ENCODE measurements at places on chromosomes 1 and 21. TPM values are rescaled to one million over a fixed set of nuclear protein-coding genes. Genes with fewer than 3 reads are reported as not detected.

GRCh38 chr1:241507189-241507863, 12.2 kb downstream of the FH start:
- H3K27ac ChIP-seq, result no peak overlapping the region
- H3K36me3 ChIP-seq, result peaks cover 44% of the 10 kb centered on the region
- no peaks in the 10 kb centered on the region for H3K27me3 ChIP-seq
- DNase-seq, result no peak
- peaks cover 14% of the 10 kb centered on the region for H3K4me1 ChIP-seq

DNA sequence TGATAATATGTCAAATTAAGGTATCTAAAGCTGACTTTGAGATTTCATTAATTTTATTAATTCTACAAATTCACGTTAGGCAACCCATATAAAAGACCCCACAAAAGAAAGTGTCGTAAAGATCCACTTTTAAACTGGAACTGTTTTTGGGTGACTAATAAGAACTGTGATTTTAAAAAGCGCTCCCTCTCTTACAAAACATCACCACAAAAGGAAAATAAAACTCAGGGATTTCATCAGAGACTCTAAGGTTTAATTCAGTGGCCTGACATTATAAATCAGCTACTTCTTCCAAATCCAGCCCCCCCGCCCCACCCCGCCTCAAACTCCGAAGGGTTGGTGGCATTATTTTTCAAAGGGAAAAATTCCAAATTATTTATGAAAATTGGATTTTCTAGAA, 2.7 kb downstream of the COL24A1 start:
- no peak overlapping the region for H3K27ac ChIP-seq
- H3K4me1 ChIP-seq, result peaks cover 5% of the 10 kb centered on the region
- no peak overlapping the region for H3K4me3 ChIP-seq

GRCh38 chr1:43197343-43198127, 25.4 kb downstream of the CFAP57 start:
- no peak overlapping the region for H3K4me3 ChIP-seq
- H3K36me3 ChIP-seq, result no peaks in the 10 kb centered on the region
- no peaks in the 10 kb centered on the region for H3K27me3 ChIP-seq
- no peak overlapping the region for H3K27ac ChIP-seq
- no peak for DNase-seq

DNA sequence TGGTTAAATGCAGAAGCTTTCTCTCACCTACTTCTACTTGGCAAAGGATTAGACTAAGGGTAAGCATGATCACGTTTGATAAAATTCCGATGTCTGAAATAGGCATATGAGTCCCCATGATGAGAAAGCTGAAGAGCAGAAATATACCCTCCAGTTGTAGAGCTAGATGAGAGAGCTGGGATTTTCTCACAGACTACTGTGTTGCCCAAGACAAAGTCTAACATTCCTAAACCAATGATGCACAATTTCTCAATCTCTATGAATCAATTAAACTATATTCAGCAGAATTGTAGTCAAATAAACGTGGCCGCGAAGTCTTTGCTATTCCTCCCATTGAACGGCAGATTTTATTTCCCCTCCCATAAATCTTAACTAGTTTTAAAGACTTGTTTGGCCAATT, 699.2 kb downstream of the KCNT2 start:
- DNase-seq, result no peak
- H3K27ac ChIP-seq, result no peak overlapping the region
- H3K4me1 ChIP-seq, result no peaks in the 10 kb centered on the region
- H3K27me3 ChIP-seq, result no peaks in the 10 kb centered on the region
- H3K4me3 ChIP-seq, result no peak overlapping the region

FABP3 gene
- total RNA-seq, result not detected

NEK2 gene
- total RNA-seq, result 18.9 TPM

DNA sequence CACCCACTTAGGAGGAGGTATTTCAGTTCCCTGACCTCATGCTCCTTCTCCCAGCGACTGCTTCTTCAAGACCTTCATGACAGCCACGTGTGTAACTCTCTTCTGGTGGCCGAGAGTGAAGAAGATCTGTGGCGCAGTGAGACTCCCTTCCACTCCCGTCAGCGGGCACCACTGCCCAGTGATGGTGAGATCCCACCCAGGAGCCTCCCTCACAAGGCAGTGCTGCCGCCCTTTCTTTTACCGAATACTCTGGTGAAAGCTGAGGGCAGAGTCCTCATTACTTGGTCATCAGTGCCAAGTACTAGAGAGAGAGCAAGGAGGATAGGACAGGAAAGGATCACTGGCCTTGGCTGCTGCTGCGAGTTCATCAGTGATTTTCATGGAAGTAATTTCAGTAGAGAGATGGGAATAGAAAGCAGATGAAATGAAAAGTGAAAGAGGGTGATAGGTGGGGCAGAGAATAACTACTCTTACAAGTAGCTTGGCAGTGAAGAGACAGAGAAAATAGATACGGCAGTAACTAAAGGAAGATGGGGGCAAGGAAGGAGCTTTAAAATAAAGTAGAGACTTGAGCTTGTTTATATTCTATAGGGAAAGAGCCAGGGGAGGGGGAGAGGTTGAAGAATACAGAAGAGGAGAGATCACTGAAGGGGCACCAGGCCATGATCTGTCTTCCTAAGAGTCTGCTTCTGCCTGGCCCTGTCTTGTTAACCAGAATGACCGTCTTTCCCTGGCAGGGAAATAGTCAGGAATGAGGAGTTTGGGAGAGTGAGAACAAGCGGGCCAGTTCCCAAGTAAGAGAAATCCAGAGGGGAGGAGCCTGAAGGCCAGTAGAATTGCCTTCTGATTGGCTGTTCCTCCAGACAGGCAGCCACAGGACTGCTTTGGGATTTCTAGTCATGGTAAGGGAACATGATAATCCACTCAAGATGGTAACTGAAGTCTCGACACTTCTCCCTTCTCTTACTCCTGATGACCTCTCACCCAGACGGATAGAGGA, 18.3 kb downstream of the HYI start:
- DNase-seq, result no peak
- peaks cover 5% of the 10 kb centered on the region for H3K4me1 ChIP-seq
- peaks cover 25% of the 10 kb centered on the region for H3K36me3 ChIP-seq
- H3K4me3 ChIP-seq, result no peak overlapping the region
- no peaks in the 10 kb centered on the region for H3K27me3 ChIP-seq

All from activated T-helper 1 cell treated with anti-CD3 and anti-CD28 coated beads, Interleukin-12 subunit alpha, Interleukin-12 subunit beta, Interleukin-2, Interleukin-4 antibody, amounts not matched to agents 30 ng/mL and 10 ng/mL and 1 ng/mL, durations not matched to agents 14 hours and 24 hours and 36 hours (primary cell).